ENCODE measurements at places on chromosomes 16 and 17. TPM values are rescaled to one million over a fixed set of nuclear protein-coding genes. Genes with fewer than 3 reads are reported as not detected.

GRCh38 chr17:31002047-31002446, 31.2 kb downstream of the RNF135 start:
- no peak for DNase-seq

DNA sequence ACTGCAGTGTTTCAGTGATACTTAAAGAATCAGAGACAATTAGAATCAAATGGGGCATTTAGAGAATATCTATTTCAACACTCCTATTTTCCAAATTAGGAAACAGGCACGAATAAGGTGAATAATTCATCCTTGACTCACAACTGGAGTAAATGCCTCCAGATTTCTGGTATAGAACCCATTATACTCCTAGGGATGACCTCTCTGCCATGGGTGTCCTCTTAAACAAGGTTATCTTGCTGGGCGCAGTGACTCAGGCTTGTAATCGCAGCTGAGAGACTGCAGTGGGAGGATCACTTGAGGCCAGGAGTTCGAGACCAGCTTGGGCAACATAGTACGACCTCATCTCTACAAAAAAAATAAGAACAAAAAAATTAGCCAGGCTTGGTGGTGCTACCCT, 139.8 kb upstream of the ELAC2 start:
- DNase-seq, result no peak

- DNase-seq, result no peak
These were observed 2.0 kb downstream of the WFIKKN2 start for GRCh38 chr17:50837286-50837979.

DNA sequence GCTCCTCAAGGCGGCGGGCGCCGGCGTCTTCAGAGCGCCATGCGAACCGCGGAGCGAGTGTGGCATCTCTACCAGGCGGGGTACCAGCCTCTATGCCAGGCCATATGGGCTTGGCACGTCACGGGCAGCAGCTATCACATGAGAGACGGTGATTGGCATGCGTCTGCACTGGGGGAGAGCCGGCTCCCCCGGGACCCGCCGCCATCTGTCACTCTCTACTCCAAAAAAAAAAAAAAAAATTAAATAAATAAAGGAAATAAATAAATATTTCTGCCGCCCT, at the start of gene NEUROD2:
Gene NEUROD2, minus strand, starts transcription at position 70 of the 280 bp plus-strand sequence. CDS start 1,321 bp downstream, outside the sequence.
- DNase-seq, result peak; percentile 72

DNA sequence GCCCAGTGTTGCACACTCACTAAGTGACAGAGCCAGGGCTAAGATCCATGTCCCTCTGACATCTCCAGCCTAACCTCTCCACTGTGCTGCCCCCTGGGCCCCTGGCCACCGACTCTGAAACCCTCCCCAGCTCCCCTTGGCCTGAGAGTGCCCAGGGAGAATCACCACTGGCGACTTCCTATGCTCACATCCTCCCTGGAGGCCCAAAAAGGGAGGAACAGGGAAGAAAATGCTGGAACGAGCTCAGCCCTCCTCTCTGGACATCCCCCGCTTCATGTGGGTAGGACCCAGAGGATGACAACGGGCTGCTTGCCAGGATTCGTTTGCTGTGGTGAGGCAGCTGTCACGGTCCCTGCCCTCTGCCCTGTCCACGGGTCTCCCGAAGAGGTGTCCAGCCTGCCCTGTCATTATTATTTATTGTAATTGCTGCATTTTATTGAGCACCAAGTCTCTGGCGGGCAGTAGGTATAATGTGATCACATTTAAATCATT, 153.5 kb upstream of the RPL38 start:
- no peak for DNase-seq

- DNase-seq, result no peak
These were observed 51.5 kb downstream of the DYNLRB2 start for GRCh38 chr16:80592273-80592672.

The KRTAP1-5 gene
- total RNA-seq, result not detected

The SOX9 gene
- 4.3 TPM for total RNA-seq

DNA sequence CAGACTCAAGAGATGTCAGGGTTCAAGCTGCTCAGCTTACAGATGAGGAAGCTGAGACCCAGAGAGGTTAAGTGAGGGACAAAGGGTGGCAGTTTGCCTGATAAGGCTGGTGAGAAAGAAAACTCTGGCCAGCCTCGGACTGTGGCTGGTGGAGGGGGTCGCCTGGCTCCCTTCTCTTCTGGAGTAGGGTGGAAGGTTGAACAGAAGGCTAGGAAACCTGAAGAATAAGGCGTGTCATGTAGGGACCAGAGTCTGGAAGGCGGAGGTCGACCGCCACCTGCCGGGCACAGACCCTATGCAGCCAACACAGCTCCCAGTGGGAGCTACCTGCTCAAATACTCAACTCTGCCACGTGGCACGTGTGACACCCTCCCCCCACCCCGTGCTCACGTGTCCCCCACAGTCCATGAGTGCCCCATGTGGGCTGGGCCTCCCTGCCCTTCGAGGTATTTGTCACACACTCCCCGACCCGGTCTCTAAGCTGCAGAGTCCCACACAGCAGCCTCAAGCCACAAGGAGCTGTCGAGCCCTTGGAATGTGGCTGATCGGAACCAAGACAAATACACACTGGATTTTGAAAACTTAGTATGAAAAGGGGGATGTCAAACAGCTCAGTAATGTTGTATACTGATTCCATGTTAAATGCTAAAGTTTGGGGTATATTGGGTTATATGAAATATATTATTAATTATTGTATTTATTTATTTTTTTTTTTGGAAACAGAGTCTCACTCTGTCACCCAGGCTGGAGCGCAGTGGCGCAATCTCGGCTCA, 11.8 kb downstream of the HID1 start:
- DNase-seq, result peak; percentile 62

GRCh38 chr16:55539049-55539448, 27.4 kb upstream of the CAPNS2 start:
- DNase-seq, result no peak

The CDYL2 gene
- 7.0 TPM for total RNA-seq

DNA sequence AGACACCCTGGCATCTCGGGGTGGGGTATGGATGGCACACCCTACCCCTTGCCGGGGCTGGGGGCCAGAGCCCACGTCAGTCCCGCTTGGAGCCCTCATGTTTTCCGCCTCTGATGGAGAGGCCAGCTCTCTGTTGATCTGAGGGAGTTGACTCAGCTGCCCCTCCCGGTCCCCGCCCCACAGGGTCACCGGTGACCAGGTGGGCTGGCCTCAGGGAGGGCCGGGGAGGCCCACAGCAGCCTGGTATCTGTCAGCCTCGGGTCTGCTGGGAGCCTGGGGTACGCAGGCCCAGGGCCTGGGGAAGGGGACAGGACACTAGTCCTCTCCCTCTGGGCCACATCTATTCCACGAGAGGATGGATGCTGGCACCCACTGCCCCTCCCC, 109.5 kb upstream of the CIBAR2 start:
- peak; percentile 68 for DNase-seq

The MYADML2 gene
- total RNA-seq, result not detected

The COX6A2 gene
- total RNA-seq, result not detected

- DNase-seq, result no peak
These were observed 296.7 kb upstream of the FOXF1 start for GRCh38 chr16:86213437-86214205.

GRCh38 chr17:56710986-56711385, 117.5 kb downstream of the NOG start:
- no peak for DNase-seq

DNA sequence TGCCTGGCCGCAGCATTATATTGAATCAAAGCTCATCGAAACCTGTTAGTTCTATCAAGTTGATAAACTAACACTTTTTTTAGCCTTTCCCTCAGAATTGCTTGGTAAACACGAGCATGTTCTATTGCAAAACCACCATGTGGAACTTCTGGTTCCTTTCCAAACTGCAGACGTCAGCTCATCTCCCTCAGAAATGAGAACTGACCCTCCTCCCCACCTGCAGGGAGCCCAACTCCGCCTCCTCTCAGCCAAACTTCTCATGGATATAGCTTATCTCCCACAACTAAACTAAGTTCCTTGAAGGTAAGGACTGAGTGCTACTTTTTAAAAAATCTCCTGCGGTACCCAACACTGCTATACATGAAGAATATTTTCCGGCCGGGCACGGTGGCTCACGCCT, 6.7 kb downstream of the SHMT1 start:
- DNase-seq, result peak; percentile 70

DNA sequence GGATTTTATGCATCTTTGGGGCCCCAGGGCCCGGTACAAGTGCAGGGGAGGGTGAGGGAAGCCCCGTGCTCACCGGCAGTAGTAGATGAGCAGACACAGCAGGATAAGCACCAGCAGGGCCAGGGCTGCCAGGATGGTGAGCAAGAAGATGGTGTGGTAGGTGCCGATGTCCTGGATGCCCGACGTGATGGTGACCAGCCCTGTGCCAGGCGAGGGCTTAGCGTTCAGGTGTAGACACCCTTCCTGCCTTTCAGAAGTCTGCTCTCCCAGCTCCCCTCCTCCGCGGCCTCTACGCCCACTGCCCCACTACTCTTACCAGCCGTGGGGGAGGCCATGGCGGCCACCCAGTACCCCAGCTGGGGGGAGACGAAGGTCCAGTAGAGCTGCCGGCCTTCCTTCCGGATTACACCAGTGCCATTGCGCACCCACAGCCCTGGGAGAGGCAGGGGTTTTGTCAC, 8.0 kb downstream of the FAM171A2 start:
- no peak for DNase-seq

The TBC1D3C gene
- total RNA-seq, result not detected

DNA sequence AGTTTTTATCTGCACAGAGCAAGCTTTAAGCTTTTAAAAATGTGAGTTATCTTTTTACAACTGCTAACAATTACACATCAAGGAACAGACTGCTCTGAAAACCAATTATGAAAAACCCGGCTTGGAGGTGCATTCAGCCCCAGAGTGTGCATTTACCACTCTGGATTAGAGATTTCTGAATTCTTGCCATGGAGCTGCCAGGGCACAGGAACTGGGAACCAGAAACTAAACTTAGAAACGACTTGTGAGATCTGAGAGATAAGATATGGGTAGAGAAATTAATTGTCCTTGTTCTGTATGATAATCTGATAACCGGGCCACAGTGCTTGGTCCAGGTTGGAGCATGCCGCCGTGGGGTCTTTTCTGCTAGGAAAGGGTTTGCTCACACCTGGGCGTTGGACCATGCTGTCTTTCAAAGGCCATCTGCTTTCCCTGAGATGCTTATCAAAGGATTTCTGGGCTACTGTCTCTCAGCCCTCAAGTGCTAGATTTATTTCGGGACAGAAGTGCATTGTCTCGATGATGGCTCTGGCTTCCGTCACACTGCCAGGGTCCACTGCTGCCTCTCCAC, 210.0 kb downstream of the MAF start:
- no peak for DNase-seq

DNA sequence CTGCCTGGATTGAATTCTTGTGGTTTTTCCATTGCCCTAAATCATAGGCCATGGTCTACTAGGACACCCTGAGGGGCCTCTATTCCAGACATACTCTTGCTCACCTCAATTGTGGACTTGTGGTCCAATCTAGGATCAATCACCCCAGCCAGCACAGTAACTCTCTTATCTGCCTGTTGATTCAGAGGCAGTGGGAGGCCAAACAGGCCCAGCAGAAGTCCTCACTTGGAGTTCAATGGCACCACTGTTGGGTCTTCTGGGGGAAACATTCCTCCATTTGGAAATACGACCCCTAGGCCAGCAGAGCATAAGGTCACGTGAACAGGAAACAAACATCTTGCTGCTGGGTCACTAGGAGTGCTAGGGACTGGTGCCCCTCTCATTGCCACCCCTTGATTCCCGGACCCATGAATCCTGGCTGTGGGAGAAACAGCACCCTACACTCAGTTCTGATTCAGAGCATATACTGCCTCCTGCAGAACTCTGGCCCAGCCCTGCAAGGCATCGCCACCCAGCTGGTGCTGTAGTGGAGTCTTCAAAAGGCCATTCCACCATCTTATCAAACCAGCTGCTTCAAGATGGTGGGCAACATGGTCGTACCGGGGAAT, 6.8 kb upstream of the NXN start:
- no peak for DNase-seq

GRCh38 chr17:60391471-60392041, 377 bp downstream of the USP32 start:
- no peak for DNase-seq

- no peak for DNase-seq
These were observed 80.1 kb upstream of the TRAP1 start for GRCh38 chr16:3797473-3797872.

GRCh38 chr16:50839920-50840729, 98.2 kb downstream of the CYLD start:
- no peak for DNase-seq

- peak; percentile 55 for DNase-seq
These were observed 3.4 kb upstream of the MLLT6 start for GRCh38 chr17:38701504-38702165.

GRCh38 chr17:4945176-4945943, 3.0 kb downstream of the PFN1 start:
- peak; percentile 90 for DNase-seq

The CHST4 gene
- total RNA-seq, result 2.2 TPM

The ADORA2B gene
- total RNA-seq, result 11.7 TPM

The NECAB2 gene
- not detected for total RNA-seq

DNA sequence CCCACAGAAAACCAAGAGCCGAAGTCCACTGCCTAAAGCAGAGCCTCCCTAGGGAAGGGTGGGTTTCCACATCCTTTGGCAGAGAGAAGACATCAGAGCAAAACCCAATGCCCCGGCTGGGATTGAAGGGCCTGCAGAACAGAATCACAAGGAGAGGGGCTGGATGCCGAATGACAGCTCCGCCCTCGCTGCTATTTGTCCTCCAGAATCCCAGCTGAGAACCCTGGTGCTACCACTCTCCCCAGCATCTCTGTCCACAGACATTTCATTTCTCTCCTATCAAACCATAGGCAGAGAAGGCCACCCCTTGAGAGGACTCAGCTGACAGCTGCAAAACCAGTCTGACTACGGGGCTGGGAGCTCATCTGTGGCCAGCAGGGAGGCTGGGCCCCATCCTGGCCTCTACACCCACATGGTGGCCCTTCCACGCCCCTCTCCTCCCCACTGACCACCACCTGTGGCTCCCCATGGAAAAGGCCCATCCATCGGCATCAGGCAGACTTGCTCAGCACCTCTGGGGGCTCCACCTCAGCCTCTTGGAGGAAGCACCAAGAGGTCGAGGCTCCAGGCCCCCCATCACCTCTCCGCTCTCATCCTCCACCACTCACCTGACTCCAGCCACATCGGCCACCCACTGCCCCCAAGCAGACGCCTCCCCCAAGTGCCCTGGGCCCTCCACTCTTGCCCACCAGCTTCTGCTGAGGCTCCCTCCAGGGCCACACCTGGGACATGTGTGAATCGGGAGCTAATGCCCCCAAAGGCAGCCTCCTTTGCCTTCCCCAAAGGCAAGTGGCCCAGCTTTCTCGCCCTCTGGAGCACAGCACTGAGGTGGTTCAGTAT, 288.5 kb downstream of the C16orf95 start:
- no peak for DNase-seq

DNA sequence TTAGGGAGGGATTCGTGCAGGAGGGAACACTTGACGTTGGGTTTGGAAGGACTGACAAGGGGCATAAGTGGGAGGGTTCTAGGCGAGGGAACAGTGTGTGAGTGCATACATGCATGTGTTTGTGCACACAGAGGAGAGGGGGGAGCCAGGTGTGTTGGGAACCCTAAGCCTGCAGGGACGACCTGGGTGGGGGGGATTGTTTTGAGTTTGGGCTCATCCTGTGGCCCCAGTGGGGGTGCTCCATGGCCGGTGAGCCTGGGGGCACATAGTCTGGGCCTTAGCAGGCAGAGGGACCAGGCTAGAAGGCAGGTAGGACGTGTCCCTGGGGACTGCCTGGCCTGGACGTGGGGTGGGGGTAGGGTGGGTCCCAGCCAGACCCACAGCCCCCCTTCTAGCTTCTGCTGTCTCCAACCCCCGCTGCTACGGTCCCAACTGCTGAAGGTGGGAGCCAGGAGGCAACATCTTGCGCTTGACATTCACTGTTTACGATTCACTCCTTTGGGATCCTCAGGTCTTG, 11.9 kb upstream of the RASD1 start:
- no peak for DNase-seq

- no peak for DNase-seq
These were observed 713.2 kb downstream of the KCNJ2 start for GRCh38 chr17:70882504-70882903.

Measured in upper lobe of left lung (tissue), 6 donors.